AG04449 (cell line): ENCODE measurements at places on chromosomes 2 and 18.

- no peak for DNase-seq
Measured at GRCh38 chr18:29161429-29161828, 984.5 kb upstream of the CDH2 start.

DNA sequence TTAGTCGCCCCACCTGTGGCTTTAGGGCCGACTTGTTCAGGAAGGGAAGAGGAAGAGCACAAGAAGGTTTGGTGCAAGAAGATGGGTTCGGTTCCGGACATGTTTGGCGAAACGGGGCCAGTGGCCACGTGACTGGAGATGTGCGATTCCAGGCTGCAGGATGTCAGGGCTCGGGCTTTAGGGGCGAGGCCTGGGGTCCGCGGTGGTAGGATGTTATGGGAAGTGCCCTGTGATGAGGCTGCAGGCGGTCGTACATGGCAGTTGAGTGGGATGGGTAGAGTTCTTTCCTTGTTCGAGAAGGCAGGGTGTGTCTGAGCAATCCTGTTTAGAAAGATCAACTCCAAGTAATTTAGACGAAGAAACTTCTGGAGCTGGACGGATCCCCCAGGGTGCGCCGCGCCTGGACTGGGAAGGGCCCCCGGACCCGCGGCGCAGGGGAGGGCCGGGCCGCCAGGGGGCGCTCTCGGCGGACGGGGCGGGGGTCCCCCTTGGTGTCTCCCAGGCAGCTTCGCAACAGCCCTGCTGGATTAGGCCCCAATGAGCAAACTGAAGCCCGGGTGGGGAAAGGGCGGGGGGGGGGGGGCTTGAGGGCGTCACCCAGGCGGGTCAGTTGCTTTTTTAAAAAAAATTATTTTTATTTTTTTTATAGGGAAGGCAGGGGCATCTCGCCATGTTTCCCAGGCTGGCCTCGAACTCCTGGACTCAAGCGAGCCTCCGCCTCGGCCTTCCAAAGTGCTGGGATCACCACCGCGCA lies 17.2 kb upstream of the SDC1 start:
- no peak for DNase-seq

- no peak for DNase-seq
Measured at GRCh38 chr2:172098650-172099471, 3.8 kb downstream of the DLX2 start.

- DNase-seq: no peak
Measured at GRCh38 chr2:85942346-85942957, 53.7 kb upstream of the ST3GAL5 start.

- no peak for DNase-seq
Measured at GRCh38 chr18:369224-370015, 101.6 kb upstream of the THOC1 start.

- DNase-seq: no peak
Measured at GRCh38 chr2:119723784-119724467, 35.8 kb upstream of the PTPN4 start.

GRCh38 chr2:50718146-50718545 lies 313.8 kb downstream of the NRXN1 start:
- no peak for DNase-seq

GRCh38 chr2:128039535-128039934 lies 11.7 kb upstream of the SAP130 start:
- no peak for DNase-seq

GRCh38 chr2:80328159-80328571 lies 23.6 kb upstream of the LRRTM1 start:
- DNase-seq: no peak

DNA sequence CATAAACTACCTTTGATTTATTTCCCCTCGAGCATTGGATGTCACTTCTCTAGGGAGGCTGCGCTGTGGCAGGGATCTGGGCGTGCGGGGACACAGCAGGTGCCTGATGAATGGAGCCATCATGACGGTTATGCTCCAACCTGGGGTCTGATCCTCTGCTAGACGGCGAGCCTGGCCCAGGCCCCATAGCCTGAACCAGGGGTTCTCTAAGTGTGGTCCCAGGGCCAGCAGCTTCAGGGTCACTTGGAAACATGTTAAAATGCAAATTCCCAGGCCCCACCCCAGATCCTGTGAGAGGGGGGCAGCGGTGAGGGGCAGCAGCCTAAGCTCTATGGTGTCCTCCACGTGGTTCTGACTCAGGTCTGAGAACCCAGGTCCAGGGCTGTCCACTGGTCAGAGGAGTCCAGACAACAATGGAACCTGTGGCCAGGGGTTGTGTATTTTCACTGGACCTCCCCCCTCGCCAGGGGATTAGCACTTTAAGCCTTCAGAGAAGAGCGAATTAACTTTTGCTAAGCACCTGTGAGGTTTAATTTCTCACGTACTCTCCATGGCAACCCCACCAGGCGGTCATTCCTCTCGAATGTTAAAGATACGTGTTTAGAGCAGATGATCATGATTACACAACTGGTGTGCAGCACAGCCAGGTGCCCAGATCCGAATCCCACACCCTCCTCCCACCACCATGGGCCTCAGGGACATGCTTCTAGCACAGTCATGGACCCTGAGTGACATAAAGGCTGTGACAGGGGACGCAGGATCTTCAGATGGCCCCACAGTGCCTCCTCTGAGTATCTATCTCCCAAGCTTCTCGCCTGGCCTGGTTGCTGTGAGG lies 1.6 kb upstream of the ARHGEF4 start:
- no peak for DNase-seq

DNA sequence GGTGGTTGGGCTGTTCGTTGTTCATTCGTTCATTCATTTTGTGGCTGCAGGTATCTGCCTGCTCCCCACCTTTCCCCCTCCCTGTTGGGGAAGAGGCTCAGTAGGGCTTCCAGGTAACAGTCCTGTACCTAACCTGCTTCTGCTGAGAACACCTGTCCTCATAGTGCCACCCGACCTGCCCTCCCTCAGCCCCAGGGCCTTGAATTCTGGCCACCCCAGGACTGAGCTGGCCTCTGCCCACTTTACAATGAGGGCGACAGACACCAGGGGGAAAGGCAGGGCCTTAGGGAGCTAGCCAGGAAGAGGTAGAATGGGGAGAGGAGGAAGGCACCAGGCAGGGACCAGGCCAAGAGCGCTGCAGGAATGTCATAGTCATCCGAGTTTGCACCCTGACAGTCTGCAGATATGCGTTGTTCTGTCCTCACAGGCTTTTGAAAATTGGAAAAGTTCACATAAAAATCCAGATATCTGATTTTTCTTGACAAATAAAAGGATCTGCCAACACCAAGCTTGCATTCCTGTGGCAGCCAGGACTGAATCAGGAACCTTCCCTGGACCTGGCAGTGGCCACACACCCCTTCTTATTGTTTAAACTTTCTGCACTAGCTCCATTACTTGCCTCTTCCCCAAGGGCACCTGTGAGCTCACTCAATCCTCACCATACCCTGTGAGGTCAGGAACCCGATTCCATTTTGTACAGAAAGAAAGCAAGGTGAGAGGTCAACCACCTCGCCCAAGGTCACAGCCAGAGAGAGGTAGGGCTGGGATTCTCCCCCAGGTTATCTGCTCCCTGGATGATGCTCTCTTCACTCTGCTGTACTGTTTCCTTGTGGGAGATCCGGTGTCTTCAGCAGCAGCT lies 35.3 kb upstream of the MRPL33 start:
- no peak for DNase-seq
